Fibroblast of mammary gland (primary cell): ENCODE measurements at places on chromosomes 3 and 15.

DNA sequence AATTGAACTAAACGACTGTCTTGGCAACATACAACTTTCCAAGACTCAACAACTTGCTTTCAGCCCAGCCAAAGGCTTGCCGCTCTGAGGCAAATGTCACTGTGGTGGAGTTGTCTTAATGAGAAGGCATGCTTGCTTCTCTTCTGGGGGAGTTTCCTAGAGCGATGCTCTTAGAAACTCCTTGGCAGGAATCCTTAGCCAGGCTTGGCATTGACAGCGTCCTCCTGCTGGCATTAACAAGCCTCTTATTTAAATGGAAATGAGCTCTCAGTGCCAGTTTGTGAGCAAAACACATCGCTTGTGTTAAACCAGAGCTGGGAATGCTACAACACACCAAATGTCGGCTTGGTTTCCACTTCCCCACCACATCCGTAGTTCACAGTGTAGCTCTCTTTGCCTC lies 265.5 kb upstream of the TPRG1 start:
- DNase-seq: no peak

DNA sequence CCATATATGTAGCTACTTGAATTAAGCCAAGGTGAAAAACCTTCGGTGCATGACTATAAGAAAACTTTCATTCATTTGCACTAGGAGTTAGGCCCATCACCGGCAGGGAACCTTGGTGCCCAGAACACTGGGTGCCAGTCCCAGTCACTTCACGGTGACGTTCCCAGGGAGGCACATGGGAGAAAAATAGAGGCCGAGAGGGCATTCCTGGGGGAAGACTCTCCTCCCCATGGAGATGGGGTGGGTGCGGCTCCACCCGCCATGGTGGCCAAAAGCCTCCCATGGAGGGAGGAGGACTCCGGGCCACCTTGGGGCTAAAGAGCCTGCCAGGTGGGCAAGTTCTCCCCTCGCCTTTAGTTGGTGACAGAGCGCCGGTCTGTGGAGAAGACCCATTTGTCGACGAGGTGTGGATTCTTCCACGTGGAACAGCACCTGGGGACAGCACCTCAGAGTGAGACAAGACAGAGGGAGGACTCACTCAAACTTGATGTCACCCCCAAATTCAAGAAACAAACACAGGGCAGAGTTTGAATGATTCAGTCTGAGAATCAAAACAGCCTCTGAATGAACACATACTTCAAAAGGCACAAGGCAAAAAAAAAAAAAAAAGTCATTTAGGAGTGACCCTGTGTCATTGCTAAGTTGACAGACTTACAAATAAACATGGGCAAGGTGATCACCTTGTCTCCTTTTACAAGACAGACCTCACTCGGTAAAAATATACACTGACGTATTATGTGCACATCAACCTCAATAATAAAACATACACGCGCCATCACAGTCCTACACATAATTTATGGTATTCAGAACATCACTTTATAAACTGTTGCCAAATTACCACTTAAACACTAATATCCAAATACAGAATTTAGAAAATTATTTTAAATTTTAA lies 38.6 kb downstream of the ZXDC start:
- DNase-seq: no peak

GRCh38 chr15:86059851-86060250 lies 19.8 kb upstream of the AGBL1 start:
- DNase-seq: no peak

GRCh38 chr15:74374648-74375302 lies 7.3 kb upstream of the CYP11A1 start:
- DNase-seq: no peak

- no peak for DNase-seq
Measured at GRCh38 chr15:92614791-92615785, 40.5 kb downstream of the FAM174B start.

DNA sequence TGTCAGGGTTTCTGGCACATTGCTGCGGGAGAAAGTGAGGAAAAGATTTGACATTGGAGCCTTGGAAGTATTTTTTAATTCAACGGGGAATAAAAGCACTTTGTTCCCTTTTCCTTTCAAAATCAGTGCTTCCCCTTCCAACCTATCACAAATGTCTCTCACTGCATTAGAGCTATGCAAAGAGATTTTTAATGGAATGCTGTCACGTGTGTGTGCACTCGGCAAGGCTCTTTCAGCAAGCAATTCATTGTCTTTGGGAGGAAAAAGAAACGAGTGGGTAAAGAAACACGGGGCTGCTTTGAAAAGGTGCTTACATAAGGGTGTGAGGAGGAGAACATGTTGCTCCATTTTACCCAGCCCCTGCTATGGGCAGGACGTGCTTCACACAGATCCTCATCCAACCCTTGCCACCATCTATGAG lies 490.4 kb upstream of the PROK2 start:
- DNase-seq: no peak

- DNase-seq: peak; percentile 64
Measured at GRCh38 chr15:48190932-48191573, 412 bp upstream of the CTXN2 start.

- peak; percentile 15 for DNase-seq
Measured at GRCh38 chr3:9704347-9705322, 1.0 kb downstream of the CPNE9 start.

DNA sequence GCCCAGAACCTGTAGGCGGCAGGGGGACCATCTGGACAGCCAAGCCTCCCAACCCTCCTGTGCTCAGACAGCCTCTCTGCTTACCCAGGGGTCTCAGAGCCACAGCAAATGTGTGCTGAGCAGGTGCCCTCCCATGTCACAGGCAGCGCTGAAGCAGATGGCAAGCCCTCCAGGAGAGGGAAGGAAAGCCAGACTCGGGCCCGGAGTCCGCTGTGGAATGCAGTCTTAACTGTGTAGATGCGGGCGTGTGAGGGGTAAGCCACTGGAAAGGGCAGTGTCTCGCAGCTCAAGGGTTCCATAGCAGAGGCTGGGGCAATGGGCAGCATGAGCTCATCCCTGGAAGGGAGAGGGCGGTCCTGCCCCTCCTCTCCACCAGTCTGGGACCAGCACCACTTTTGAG lies 45.6 kb downstream of the UMPS start:
- DNase-seq: no peak

DNA sequence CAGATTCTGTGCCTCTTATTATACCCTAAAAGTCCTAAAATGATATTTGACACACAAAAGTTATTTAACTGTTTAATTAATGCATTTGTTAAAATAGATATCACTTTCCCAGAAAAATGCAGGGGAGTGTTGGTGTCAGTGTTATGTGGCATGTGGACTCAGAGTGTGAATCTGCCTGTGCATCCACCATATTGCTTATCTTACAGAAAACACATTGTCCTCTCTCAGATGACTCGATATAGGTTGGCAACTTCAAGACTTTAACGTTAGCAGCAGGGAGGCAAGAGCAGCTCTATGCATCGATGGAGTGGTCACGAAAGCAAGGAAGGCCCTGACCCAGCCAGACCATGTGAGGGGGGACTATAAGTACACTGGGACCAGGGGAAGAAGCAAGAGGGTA lies 165.4 kb upstream of the DCBLD2 start:
- DNase-seq: no peak

DNA sequence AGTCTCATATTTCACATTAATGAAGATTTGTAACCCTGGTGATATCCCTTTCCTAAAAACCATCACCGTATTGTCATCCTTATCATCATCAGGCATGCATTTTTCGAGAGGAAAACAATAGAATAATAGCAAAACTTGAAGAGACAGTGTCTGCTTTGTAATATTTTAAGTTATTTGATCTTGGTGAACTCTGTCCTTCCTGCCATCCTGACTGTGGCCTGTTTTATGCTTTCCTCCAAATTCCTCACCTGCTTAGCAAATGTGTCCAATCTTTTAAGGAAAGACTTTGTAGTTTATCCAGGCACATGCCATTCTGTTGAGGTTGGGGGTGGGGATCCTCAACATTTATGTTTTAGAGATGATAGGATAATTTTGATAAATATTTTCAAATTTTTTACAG lies 306.1 kb upstream of the COL8A1 start:
- no peak for DNase-seq

DNA sequence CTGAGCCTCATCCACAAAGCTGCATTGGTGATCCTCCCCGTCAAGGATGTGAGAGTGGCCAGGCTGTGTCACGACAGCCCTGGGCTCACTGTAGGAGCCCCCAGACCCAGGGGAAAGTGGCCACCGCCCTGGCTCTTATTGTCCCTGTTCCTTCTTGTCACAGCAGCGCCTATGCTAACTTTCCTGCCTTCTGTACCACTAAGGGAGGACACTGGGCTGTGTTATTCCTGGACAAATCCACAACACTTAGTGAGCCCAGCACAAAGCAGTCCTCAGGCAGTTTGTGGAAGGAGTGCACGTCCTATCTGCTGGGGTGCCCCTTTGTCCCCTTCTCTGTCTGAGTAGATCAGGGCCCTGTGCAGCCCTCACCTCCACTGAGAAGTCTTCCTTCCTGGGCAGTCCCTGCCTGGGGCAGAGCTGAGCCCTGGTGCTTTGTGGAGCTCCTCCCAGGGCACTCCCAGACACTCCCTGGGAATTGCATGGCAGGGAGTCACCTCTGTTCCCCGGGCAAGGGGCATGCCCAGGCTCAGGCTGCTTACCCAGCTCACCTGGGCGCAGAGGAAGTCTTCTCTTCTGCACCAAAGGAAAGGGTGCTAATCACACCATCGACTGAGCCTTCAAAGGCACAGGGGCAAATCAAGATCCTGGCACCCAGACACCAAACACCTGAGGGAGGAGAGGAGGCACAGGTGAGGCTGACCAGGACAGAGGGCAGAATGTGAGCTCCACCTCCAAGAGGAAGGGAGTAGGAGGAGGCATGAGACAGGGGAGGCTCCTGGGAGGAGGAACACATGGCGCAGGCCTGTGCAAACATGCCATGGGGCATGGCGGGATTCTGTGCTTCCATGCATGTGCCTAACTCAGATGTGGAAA lies 138.7 kb downstream of the KLF13 start:
- DNase-seq: no peak

DNA sequence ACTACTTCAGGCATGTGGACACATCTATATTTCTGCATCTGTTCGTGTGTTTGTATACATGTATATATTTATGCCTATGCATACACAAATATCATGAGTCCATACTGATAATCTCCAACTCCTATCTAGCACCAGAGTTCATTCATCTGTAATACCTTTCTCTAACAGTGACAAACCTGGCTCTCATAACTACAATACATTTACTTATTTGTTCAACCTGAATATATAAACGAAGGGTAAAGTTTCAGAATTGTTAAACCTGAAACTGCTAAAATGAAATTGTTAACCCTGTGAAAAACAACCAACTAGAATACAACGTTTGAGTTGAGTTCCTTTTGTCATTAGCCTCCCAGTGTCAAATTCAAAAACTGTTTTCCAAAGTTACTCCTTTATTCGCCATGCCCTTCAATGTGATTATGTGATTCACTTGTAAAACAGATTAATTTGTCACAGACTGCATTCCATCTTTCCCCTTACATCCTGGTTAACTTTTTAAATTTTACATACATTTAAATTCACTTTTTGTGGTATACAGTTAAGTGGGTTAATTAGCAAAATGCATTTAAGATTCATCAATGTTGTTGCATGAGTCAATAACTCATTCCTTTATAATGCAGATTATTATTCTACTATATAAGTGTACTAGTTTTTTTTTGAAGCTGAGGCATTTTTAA lies 58.5 kb downstream of the PIK3R4 start:
- DNase-seq: no peak

DNA sequence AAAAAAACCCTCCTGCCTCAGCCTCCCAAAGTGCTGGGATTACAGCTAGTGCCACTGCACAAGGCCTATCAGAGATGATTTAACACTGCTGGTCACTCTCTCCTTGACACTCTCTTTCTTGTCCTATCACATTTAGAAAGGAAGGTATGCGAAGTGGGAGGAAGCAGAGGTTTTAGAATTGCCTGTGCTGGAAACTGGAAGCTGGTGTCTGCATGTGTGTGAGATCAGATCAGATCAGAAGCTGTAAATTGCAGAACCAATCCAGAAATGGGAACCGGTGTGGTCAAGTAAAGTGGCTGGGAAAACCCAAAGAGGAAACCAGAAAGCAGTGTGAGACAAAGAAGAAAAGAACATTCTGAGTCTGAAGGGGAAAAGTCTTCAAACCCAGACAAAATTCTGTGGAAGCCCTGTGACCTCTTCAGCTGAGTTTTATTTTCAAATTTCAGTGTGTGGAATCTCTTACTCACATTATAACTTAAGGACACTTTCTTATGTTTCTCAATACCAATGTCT lies 2.8 kb downstream of the EFHB start:
- DNase-seq: no peak

- no peak for DNase-seq
Measured at GRCh38 chr15:48825075-48825474, 14.2 kb upstream of the CEP152 start.

GRCh38 chr15:67579164-67579563 lies 36.7 kb downstream of the MAP2K5 start:
- no peak for DNase-seq

DNA sequence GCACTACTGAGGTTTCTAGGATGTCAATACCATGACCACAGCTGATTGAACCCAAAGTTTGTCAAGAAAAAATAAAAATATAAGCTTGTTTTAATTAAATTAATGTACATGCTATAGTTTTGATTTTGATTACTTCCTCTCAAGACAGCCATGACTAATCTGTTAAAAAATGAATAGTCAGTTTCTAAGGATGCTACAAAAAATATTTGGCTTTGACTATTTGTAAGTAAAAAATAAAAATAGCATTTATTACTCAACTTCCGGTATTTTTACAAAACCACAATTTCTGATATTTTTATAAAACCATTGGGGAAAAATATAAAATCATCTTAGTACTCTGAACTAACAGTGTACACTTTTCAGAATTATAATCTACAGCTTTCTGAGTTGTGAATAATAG lies 12.1 kb upstream of the TEX9 start:
- DNase-seq: peak; percentile 7

DNA sequence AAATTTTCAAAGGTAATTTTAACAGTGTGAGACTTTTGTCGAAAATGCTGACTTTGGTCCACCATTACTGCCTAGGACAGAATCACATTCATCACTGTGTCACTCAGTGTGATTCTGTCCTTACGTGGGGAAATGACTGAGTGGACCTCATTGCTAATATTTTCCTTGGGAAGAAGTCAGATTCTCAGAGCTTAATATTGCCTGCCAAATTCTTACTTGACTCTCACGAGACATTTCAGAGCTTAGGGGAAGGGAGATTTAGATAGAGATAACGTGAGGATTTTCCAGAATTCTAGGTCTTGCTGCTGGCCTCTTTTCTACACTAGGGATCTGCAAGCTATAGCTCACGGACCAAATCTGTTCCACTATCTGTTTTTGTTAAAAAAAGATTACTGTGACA lies 270.4 kb downstream of the SUCLG2 start:
- no peak for DNase-seq

GRCh38 chr3:13009132-13009945 lies 63.9 kb downstream of the IQSEC1 start:
- no peak for DNase-seq

DNA sequence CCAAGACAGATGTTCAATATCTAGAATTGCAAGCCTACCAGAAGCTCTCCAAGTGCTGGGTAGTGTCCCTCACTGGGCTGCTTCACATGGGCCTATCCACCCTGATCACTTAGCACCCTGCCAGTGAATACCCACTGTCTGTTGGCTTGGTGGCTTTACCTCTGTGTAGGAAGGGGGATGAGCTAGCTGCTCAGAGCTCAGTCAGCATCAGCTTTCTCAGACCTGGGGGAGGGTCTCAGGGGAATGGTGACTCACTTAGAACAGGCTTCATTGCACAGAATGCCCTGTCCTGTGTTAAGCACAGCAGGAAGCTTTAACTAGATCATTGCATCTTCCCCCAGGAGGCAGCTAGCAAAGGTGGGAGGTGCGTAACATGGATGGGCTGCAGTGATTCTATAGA lies 209.8 kb downstream of the PDCD6IP start:
- DNase-seq: peak; percentile 89
